ENCODE measurements at places on chromosomes 11 and 22.

DNA sequence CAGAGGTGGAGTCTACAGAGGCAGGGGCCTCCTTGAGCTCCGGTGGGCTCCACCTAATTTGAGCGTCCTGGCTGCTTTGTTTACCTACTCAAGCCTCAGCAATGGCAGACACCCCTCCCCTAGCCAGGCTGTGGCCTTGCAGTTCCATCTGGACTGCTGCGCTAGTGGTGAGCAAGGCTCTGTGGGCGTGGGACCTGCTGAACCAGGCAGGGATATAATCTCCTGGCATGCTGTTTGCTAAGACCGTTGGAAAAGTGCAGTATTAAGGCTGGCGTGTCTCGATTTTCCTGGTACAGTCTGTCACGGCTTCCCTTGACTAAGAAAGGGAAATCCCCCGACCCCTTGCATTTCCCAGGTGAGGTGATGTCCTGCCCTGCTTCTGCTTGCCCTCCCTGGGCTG lies 77.7 kb downstream of the GDPD4 start:
- DNase-seq: no peak

DNA sequence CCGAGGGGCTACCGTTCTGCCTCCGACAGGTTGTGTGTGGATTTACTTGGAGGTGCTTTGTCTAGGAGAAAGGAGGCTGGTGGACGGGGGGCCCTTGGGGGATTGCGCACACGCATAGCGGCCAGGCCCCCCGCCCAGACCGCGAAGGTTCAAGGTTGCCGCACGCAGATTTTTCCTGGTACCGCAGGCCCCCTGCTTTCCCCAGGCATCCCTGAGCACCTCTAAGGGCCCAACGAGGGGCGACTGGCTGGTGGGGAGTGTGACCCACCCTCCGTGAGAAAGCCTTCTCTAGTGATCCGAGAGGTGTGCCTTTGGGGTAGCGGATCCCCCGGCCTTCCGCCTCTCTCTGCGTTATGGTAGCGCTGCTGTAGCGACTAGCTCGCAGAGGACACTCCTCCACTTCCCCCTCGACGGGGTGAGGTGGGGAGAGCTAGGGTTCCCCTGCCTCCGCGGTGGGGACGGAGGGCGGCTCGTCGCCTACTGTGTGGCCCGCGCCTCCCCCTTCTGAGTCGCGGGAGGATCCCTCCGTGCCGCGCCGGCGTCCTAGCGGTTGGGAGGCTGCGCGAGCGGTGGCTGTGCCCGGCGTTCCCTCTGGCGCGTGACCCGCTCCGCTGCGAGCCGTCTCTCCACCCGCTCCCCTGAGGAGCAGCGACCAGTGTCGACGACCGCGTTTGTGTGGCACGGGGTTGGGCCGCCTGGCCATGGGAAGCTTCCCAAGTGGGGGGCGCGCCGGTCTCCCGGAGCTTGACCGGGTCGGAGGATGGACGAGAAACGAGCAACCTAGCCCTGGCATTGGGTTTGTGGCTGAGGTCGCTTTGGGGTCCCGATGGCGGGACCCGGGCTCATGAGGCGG lies 3900.0 kb upstream of the OR11H1 start:
- DNase-seq: no peak

DNA sequence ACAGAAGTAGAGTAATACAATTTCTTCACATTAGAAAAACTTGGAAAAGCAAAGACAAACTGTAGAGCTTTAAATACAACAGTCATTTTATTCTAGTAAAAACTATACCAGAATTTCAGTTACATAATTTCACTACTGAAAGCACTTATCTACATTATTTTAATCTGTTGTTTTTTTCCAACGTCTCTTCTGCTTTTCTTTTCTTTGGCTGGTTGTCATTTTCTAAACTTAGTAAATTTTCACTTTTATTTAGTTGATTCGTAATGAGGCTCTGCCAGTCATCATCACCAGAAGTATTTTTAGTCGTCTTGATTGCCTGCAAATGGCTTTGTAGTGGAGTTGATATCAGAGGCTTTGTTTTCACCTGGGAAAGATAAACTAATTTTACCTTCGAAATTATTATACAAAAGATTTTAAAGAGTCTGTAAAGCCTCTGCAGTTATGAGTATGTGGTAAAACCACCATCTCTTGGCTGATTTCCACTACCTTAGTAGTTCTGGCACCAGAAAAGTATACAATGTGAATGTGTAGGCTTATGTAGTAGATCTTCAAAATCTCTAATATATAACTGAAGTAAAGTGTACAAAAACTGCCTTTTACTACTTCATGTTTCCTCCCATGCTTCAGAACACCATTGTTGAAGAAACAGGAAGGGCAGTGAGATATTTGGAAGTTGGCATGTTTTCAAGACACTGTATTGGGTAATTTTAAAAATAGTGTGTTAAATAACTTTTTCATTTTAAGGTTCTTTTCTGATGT lies 19.2 kb downstream of the EIF3M start:
- DNase-seq: no peak

- DNase-seq: no peak
These were observed 14.9 kb downstream of the ADORA2A start for GRCh38 chr22:24442352-24442744.

GRCh38 chr22:38066381-38067027 lies 9.3 kb downstream of the PICK1 start:
- DNase-seq: no peak

- DNase-seq: no peak
These were observed 31.4 kb downstream of the NUMA1 start for GRCh38 chr11:72048766-72049460.

GRCh38 chr22:37684803-37685615 lies 1.1 kb upstream of the NOL12 start:
- DNase-seq: no peak

- no peak for DNase-seq
These were observed 279.9 kb downstream of the DLG2 start for GRCh38 chr11:85347291-85347690.

- no peak for DNase-seq
These were observed 11.8 kb upstream of the RAPSN start for GRCh38 chr11:47460571-47461235.

- no peak for DNase-seq
These were observed 15.9 kb upstream of the FGF3 start for GRCh38 chr11:69834811-69835800.

- no peak for DNase-seq
These were observed 12.8 kb downstream of the ALG12 start for GRCh38 chr22:49905465-49905864.

GRCh38 chr22:21796863-21797262 lies 61.3 kb upstream of the YPEL1 start:
- DNase-seq: no peak

DNA sequence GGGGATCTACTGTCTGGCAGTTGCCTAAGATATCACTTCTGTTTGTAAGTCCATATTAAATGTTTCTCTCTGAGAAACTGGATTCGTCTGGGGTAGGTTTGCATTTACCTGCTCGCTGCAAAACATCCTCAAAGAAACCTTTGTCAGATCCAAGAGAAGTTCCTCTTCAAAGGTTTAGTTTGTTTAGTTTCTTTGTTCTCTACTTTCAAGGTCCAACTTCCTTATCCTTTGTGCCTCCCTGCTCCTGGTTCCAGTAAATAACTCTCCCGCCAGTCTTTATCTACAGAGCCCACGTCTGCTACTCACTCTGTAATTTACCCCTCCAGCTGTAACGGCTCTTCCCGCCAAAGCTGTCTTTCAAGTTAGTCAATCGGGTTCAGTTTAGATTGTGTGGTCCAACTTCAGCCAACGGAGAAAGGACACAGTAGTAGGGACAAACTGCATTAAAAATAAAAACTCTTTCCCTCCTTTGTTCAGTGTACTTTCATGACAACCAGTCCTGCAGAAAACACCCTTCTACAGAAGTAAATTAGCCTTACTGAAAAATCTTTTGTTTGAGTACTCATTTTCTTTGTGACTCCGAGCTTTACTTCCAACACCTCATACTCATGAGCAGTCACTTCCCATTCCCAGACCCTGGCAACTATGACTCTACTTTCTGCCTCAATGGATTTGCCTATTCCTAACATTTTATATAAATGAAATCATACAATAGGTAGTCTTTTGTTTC lies 41.0 kb downstream of the TMPRSS5 start:
- DNase-seq: no peak

GRCh38 chr11:123195188-123196059 lies at the start of gene CLMP:
TSS of gene CLMP (minus strand) at chr11:123195248. CDS start at chr11:123194940, 308 bp downstream.
- DNase-seq: no peak

- DNase-seq: no peak
These were observed 82.3 kb downstream of the XRRA1 start for GRCh38 chr11:74866557-74866956.

DNA sequence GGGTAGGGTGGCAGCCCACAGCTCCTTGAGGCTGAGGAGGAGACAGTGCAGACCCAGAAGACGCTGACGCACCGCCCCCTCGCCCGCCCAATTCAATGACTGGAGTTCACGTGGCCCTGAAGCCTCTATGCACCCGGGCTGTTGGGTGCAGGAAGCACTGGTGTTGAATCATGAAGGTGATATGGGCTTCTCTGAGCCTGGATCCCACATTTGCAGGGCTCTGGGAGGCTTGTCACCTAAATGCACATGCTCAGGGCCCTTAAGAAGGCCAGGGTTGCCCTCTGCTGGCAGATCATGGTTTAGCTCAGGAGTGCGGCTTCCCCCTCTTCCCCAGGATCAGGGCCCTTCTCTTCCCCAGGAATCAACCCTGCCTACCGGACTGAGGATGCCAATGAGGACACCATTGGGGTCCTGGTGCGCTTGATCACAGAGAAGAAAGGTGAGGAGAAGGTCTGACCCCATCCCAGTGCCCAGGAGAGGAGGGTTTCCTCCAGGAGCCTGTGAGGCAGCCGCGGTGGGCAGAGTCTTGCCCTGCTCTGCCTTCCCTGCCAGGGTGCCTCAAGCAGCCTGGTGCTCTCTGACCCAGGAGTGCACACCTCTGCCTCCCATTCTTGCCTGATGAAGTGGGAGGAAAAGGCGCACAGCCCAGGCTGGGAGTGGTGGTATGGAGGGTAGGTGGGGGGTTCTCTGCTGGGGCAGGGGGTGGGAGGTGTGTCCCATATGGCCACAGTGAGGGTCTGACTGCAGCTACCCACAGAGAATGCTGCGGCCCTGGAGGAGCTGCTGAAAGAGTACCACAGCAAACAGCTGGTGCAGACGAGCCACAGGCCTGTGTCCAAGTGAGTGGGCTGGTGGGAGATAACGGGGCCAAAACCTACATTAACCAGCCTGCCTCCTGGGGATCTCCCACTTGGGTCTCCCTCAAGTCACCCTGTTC lies 17.5 kb downstream of the RELT start:
- DNase-seq: peak; percentile 41

DNA sequence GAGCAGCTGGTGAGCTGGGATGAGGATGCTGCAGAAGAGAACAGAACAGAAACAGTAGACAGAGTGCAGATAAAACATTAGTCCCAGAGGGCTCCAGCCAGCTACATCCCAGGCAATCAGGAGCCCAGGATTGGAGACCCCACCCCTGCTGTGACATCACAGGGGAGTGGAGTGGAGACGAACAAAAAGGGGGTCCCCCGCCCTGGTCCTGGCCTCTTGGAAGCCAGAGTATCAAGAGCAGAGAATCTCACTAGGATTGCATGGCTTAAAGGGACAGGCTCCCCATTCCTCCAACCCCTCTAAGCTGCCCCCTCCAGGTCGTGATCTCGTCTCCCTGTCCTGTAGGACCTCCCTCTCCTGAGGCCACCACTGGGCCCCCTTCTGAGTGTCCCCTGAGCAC lies at the start of gene P2RX3:
TSS of gene P2RX3 (plus strand) at position 211 of the 400 bp plus-strand sequence. CDS start 199 bp downstream, outside the sequence.
- no peak for DNase-seq

- no peak for DNase-seq
These were observed 68.5 kb downstream of the SPATA19 start for GRCh38 chr11:133776671-133777367.

GRCh38 chr22:44179196-44179988 lies 1.3 kb upstream of the PARVG start:
- no peak for DNase-seq

DNA sequence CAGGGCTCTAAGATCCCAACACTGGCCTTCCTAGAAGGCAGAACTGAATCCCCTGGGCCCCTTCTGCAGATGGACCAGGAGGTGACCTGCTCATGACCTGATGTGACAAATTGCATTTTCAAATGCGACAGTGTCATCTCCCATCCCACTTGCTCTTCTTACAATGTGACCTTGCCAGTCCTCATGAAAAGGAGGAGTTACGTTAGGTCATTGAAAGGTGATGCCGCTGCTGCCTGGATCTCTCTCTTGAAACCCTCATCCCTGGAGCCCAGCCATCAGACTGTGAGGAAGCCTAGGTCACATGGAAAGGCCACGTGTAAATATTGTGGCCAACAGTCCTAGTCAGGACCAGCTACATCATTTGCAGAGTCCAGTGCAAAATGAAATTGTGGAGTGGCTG lies 5.7 kb upstream of the C1QTNF4 start:
- no peak for DNase-seq

- no peak for DNase-seq
These were observed 438.0 kb downstream of the TBC1D22A start for GRCh38 chr22:47200273-47201051.

GRCh38 chr22:24894998-24895397 lies 51.5 kb downstream of the LHFPL7 start:
- no peak for DNase-seq

DNA sequence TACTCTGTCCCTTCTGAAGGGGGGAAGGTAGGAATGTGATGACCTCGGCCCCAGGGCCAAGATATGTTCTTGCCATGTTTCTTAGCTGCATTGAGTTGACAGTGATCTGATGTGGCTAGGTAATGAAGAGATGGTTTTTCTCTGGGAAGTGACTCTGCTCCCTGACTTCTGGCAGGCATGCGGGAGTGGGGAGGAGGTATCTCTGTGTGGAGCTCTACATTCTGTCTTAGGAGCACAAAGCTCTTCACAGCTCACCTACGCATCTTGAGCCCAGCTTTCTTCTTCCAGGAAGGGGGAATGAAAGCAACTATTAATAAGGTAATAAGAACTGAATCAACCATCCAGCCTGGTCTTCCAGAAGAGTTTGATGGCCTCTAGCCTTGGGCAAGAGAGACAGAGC lies 241.0 kb downstream of the ST3GAL4 start:
- DNase-seq: no peak

- peak; percentile 71 for DNase-seq
These were observed 38.3 kb upstream of the CREB3L1 start for GRCh38 chr11:46238967-46239800.

DNA sequence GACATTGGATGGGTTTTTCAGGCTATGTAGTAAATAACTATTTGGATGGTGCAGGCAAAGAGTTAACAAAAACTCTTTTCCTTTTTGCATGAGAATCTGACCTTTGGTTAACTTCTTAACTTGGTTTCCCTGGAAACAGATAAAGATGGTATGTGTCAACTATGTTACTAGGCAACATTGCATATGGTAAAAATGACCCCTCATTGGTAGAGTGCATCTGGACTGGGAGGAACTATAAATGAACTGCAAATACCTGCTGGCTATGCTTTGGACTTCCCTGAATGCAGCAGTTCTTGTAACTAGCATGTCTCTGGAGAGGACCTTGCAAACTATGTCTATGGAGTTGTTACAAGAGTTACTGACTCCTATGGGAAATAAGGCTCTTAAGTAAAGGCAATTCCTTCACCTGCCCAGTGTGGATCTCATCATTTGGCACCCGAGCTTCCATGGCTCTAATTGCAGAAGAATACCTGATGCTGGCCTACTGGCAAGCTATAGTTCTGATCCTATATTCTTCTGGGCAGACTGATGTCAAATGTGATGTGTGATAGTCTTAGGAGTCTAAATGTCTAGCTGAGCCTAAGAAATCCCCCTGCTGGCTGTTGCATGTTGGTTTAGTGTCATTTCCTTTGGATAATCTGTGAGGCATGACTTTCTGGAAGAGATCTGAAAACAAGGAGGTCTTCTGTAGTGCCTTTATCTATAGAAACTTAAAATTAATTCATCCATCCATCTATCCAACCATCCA lies 126.7 kb upstream of the MTMR2 start:
- no peak for DNase-seq

All from activated CD4-positive, alpha-beta T cell treated with anti-CD3 and anti-CD28 coated beads for 24 hours (primary cell).